WERI-Rb-1 (cell line): ENCODE measurements at places on chromosomes 6 and 20.
A peak's percentile ranks its signal among the peaks of the same experiment; 100 is the strongest.

- DNase-seq: no peak
These were observed 11.1 kb upstream of the TOP1 start for GRCh38 chr20:41017448-41018042.

DNA sequence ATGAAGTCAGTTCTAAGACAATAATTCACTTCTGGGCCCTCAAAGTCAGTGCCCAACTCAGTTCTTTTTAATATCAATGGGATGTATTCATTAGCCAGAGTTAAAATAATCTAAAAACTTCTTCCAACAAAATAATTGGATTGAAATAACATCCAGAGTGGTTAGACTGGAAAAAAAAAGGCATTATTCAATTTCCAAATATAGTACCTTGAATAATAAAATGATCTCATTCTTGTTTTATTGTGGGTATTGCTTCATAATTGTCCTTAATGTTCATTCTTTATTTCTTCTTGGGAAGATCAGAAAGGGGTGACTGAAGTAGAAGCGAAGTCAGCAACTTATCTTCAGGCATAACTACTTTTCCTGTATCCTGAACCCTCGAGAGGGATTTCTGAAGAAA is 85.1 kb upstream of the JARID2 start:
- DNase-seq: no peak

DNA sequence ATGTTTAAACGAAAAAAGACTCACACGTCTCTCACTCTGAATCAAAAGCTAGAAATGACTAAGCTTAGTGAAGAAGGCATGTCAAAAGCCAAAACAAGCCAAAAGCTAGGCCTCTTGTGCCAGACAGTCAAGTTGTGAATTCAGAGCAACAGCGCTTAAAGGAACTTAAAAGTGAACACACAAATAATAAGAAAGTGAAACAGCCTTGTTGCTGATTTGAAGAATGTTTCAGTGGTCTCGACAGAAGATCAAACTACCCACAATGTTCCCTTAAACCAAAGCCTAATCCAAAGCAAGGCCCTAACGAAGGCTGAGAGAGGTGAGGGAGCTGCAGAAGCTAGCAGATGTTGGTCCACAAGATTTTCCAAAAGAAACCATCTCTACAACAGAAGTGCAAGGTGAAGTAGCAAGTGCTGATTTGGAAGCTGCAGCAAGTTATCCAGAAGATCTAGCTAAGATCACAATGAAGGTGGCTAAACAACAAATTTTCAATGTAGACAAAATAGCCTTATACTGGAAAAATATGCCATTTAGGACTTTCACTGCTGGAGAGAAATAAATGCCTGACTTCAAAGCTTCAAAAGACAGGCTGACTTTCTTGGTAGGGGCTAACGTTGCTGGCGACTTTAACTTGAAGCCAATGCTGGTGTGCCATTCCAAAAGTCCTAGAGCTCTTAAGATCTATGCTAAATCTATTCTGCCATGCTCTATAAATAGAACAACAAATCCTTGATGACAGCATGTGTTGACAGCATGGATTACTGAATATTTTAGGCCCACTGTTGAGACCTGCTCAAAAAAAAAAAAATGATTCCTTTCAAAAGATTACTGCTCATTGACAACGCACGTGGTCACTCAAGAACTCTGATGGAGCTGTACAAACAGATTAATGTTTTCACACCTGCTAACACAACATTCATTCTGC is 40.3 kb downstream of the SEC63 start:
- DNase-seq: no peak

- DNase-seq: no peak
These were observed 140.1 kb downstream of the REV3L start for GRCh38 chr6:111342913-111343312.

GRCh38 chr6:25217829-25218228 is 61.3 kb upstream of the CARMIL1 start:
- no peak for DNase-seq

DNA sequence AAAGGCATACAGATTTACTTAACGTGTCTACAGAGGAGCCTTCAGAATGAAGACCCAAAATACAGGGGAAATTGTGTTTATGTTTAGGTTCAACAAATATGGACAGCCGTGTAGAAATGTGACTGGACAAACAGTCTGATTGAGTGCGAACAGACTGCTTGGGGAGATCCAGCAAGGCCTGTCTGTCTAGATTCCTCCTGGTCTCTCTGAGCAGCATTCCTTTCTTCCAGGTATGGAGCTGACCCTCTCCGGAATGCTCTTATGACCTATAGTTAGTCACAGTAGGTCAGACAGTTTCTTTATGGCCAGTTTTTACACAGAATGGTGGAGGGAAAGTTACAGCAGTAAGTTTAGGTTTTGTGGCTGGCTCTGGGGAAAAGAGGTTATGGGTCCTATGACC is 9.0 kb downstream of the RIN2 start:
- no peak for DNase-seq

DNA sequence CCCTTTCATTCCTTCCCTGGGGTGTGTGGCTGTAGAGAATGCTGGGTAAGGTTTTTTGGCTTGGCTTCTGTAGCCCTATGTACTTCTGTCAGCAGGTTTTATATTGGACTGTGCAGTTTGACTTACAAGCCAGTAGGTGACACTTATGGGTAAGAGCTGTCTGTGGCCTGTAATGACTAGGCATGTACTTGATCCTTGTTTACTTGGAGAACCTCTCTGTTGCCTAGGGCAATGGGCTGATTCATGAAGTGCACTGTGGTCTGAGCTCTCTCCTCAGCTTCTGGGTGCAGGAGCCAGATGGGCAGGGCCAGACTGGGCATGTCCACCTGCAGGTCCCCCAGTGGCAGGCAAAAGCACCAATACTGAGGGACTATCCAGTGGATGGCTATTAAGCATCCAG is 544.6 kb downstream of the ADGRB3 start:
- peak; percentile 21 for DNase-seq

DNA sequence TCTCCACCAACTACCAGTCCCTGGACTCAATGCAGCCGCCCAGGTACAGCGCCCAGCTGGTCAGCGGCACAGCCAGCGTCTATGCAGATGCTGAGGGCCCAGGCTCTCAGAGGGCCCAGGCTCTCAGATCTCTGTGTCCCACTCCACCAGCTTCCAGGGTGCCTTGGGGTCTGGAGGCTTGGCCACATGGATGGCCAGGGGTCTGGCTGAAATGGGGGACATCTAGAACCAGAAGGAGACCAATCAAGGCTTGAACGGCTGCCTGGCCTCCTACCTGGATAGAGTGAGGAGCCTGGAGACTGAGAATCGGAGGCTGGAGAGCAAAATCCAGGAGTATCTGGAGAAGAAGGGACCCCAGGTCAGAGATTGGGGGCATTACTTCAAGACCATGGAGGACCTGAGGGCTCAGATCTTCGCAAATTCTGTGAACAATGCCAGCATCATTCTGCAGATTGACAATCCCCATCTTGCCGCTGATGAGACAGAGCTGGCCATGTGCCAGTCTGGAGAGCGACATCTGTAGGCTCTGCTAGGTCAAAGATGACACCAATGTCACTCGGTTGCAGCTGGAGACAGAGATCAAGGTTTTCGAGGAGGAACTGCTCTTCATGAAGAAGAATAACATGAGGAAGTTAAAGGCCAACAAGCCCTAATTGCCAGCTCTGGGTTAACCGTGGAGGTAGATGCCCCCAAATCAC is 44.1 kb upstream of the GRM4 start:
- DNase-seq: no peak

GRCh38 chr6:35898003-35898402 is 22.9 kb downstream of the SRPK1 start:
- no peak for DNase-seq

DNA sequence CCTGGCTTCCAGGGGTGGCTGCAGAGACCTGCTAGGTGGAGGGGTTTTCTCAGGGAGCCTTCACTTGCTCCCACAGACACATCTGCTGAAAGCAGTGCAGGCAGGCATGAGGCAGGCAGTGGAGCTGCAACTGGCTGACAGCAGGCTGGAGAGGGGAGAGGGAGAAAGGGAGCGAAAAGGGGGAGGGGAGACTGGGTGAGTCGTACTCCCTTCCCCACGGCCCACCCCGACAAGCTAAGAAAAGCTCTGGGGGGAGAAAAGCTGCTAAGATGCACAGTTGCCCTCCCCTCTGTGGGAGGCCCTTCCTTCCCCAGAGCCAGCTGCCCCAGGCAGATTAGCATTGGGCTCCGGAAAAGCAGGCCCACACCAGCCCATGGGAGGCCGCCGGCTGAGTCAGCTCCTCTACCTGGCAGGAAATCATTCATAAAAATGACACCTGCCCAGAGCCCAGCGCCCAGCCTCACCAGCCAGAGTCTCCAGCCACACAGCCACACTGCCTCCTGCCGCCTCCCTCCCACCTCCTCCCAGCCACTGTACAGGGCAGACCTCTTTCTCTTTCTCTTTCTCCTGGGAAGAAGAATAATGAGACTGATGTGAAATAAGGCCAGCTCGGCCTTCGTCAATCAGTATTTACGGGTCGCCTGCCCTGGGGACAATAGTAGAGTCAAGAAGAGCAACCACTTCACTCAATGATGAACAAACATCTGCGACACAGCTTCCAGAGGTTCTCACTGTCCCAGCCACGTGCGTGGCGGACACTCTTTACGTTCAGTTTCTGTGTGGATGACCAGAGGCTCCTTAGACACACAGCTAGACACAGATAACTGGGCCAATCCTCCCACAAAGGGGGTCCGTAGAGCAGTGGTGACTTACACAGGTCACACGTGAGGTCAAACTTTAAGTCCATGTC is 7.7 kb upstream of the C20orf203 start:
- DNase-seq: peak; percentile 92

- DNase-seq: no peak
These were observed 75.7 kb downstream of the MRPL14 start for GRCh38 chr6:44051515-44051914.

DNA sequence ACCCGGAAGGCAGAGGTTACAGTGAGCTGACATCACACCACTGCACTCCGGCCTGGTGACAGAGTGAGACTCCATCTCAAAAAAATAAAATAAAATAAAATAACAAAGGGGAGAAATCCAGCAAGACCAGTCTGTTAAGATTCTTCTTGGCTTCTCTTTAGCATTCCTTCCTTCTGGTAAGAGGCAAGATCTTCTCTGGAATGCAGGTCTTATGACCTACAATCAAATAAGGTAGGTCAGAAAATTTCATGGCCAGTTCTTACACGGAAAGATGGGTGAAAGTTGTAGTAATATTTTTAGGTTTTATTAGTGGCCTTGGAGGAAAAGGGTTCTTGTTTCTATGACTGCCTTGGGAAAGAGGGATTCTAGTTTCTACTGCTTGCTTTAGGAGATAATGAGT is 180.9 kb downstream of the FUT9 start:
- no peak for DNase-seq

DNA sequence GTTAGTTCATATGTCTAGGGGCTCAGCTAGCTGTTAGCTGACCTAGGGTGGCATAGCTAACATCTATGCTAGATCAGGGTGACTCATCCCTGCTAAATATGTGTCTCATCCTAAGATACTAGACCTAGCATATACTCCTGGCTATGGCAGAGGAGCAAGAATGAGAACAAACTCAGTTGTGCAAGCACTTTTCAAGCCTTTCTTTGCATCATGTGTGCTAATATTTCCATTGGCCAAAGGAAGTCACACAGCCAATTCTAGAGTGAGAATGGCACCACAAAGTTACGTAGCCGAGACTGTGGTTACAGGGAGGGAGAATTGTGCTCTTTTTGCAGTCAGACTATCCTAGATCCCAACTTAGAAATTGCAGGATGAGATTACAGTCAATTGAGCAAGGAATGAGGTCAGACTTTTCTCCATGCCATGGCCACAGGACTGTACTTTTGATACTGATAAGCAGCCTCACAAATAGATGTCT is 78.7 kb downstream of the PLCB4 start:
- no peak for DNase-seq

GRCh38 chr20:41437836-41438235 is 71.2 kb upstream of the EMILIN3 start:
- no peak for DNase-seq

GRCh38 chr6:26420688-26421171 is 18.7 kb downstream of the BTN3A1 start:
- DNase-seq: peak; percentile 68

DNA sequence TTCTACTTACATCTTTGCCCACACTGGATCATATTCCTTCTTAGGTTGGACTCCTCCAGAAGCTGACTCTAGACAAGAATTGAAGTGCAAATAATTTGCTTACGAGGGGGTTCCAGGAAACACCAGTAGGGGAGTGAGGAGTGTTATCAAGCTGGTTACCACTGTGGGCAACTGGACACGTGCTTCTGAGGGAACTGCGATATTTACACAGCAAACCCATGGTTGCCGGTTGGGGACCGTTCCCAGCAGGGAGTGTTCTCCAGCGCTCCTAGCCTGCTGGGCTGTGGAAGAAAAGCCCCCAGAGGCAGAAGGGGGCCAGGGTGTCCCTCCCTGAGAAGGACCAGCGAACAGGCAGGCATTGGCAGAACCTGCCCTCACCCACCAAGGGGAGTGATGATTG is 21.7 kb downstream of the MDFI start:
- no peak for DNase-seq

DNA sequence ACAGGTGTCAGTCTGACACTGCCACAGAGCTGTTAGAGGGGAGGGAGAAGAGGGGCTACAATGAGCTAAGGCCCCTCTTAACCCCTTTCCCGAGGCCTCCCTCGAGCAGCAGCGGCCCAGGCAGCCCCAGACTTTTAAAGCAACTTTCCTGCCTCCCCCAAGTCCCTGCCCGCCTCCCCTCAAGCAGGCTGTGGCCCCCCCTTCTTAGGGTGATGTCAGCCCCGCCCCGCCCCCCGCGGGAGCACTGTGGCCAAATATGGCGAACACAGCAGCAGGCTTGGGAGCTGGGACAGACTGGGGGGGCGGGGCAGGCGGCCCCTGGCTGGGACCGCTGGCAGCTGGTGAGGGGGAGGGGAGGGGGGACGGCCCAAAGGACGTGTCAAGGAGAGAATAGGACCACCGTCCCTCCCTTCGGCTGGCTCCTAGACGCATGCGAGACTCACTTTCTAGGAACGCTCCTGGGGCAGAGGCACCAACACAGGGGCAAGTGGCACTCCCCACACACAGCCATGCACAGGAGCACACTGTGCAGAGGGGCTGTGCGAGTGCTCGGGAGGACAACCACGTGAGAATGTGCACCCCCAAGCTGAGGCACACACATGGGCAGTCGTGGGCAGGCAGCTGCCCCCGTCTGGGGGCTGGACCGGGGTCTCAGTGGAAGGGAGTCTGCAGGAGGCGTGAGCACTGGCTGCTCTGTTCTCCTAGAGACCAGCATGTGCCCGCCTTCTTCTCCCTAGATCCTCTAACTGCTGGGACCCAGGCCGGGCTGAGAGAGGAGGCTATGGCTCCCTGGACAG is 6.7 kb downstream of the TEAD3 start:
- peak; percentile 100 for DNase-seq
